Epithelial cell of prostate (primary cell): ENCODE measurements at places on chromosomes 5 and 9.

- DNase-seq = no peak
Measured at GRCh38 chr9:36721846-36722588, 149.3 kb downstream of the MELK start.

- DNase-seq = no peak
Measured at GRCh38 chr5:137923856-137924255, 34.6 kb downstream of the PKD2L2 start.

DNA sequence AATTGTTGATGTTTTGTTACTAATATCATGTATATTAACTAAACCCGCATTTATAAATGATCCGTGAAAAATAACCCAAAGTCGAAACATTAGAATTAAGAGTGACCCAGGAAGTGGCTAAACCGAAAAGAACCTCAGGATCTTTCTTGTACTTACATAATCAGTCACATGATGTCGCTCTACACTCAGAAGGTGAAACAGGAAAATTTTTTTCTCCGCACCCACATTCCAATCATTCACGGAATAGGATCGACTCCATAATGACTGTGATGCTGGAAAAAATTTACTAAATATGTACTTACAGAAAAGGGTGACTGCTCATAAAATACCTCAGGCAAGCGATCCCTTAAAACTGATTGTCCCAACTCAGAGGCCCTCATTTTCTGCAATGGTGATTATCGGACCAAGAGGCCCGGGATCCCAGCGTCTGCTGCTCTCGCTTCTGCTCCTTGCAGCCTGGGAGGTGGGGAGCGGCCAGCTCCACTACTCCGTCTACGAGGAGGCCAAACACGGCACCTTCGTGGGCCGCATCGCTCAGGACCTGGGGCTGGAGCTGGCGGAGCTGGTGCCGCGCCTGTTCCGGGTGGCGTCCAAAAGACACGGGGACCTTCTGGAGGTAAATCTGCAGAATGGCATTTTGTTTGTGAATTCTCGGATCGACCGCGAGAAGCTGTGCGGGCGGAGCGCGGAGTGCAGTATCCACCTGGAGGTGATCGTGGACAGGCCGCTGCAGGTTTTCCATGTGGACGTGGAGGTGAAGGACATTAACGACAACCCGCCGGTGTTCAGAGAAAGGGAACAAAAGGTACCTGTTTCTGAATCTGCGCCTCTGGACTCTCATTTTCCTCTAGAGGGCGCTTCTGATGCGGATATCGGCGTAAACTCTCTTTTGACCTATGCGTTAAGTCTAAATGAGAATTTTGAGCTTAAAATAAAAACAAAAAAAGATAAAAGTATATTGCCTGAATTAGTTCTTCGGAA is at the start of gene PCDHA12:
Gene PCDHA12 (plus strand): TSS at position 224 of the 981 bp plus-strand sequence. CDS start 165 bp downstream, at position 389.
- DNase-seq = no peak

- no peak for DNase-seq
Measured at GRCh38 chr5:80931411-80931810, 28.8 kb upstream of the RASGRF2 start.

DNA sequence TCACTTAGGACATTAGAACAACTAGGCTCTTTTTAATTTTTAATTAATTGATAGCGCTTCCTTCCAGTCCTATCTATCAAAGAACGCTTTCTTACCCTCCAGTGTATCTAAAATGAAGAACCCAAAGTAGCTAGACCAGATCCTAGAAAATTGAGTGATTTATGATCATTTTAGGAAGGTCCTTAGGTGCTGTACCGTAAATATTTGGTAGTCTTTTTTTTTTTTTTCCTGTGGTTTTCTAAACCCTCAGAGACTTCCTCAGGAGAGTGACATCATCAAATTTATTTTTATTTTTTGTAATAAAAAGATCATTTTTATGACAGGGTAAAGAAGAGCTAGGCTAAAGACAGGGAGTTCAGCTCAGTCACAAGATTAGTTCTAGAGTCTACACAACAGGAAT is 197.4 kb downstream of the WDR70 start:
- no peak for DNase-seq

DNA sequence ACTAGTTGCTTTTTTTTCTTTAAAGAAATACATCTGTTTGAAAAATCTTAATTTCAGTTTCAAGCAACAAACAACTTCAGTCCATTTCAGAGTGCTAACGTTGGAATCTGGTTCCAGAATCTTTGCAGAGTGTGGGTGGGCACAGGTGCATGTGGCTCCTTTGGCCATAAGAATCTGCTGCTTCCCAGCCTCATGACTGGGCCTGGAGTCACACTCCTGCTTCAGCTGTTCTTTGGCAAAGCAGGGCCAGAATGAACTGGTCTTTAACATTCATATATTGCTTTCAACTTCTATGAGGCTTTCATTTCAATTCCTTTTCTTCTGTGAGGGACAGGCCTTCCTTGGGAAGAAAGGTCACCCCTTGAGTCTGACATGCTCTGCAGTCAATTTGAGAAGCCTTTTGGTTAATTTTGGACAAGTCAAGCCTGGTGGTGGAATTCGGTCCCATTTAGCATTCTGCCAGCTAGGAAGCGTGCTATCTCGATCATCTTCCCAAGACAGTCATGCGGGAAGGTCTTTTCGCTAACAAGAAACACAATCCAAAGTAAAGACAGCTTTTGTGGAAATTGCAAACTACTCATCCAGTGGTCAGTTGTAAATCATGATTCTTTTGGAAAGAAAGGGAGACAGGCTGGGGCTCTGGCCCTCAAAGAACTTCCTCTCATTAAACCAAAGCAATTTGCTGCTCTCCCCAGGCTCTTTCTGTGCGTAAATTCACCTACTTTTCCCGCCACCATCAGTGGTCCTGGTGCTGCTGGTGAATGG is 55.2 kb downstream of the SLC1A3 start:
- no peak for DNase-seq

DNA sequence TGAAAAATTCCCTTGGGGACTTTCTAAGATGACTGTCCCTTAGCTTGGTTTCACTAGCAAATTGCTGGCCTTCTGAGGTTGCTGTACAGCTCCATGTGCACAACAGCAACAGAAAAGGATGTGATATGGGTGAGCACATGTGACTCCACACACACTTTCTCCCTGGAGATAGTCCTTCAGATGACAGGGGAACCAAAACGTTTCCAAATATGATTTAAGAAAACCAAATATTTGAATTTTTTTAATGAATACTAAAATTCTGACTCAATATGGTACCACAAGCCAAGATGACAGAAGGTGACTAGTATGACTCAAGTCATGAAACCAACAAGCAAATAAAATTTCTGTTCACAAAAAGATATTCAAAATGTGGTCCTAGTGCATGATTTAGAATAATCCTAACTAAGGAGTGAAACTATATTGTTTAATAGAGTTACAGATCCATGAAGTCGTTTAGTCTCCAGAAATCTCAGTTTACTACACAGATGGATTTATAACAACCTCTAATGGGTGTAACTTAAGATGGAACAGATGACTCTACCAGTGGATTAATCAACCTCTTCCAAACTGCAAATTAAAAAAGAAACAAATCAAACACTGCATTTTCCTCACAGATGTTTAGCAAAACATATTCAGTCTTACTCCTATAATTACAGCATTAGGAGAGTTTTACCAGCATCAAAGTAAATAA is 144.8 kb upstream of the PIK3R1 start:
- DNase-seq = no peak

DNA sequence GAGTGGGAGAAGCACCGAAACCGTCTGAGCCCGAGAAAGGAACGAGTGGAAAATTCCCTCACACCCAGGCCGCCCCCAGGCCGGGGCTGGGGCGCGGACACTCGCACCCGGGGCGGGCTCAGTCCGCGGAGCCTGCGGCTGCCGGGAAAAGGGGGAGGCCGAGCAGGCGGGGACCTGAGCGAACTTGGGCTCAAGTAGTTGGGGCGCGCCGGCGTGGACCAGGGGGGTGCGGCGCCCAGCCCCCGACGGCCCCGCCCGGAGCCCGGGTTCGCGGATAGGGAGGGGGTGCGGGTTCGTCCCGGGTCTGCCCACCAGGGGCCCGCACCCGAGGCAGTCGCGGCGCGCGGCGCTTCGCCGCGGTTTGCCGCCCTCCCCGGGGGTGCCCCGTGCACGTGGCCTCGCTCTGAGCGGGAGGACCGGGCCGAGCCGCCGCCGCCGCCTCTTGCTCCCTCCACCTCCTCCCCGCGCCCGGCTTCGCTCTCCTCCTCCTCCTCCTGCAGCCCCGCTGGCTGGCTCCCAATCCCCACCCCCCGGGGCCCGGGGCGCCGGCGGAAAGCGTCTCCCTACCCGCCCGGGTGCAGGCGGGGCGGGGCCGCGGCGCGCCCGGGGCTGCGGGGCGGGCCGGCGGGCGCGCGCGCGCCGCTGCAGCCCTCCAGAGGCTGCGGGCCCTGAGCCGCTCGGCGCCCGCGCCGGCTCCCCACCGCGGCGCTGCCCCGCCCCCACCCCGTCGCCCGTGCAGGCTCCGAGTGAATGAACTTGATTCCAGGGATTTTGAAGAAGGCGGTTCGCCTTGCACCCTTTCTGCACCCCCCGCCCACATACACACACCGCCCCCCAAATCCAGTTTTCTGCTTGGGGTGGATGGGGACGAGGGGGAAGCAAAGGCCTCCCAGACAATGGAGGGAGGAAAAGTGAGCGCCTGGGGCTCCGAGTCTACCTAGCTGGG is 1.3 kb upstream of the NFIB start:
- no peak for DNase-seq

DNA sequence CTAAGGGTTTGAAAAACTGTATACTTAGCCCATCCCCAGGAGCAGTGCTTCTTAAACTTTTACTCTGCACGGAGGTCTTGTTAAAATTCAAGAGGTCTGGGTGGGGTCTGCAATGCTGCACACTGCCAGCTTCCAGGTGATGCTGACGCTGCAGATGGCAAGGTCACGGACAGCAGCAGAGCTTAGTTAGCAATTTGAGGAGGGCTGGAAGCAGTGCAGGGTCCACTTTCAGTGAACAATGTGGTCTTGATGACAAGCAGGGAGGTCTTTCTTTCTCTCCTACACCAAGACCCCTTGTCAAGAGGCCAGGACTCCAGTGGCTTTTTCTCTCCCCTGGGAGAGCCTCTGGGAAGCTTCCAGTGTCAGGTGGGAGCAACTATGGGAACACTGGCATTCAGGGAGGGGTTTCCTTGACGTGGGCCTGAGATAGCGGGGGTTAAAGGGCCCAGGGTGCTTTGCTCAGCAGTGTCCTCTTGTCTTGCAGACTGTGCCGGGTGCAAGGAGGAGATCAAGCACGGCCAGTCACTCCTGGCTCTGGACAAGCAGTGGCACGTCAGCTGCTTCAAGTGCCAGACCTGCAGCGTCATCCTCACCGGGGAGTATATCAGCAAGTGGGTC is 65.0 kb upstream of the AFAP1L1 start:
- peak; percentile 26 for DNase-seq

GRCh38 chr5:105504-106070 is 13.6 kb downstream of the PLEKHG4B start:
- no peak for DNase-seq

- no peak for DNase-seq
Measured at GRCh38 chr9:71924576-71924975, 13.1 kb downstream of the C9orf85 start.

GRCh38 chr5:140780512-140780911 is 5.4 kb upstream of the PCDHA1 start:
- DNase-seq = no peak

- DNase-seq = no peak
Measured at GRCh38 chr9:126699401-126699881, 85.7 kb downstream of the LMX1B start.

GRCh38 chr9:79489261-79490000 is 82.3 kb upstream of the TLE4 start:
- peak; percentile 60 for DNase-seq

- no peak for DNase-seq
Measured at GRCh38 chr5:74224331-74224730, 416.2 kb downstream of the ENC1 start.

- no peak for DNase-seq
Measured at GRCh38 chr5:56624751-56625150, 190.6 kb upstream of the MAP3K1 start.

DNA sequence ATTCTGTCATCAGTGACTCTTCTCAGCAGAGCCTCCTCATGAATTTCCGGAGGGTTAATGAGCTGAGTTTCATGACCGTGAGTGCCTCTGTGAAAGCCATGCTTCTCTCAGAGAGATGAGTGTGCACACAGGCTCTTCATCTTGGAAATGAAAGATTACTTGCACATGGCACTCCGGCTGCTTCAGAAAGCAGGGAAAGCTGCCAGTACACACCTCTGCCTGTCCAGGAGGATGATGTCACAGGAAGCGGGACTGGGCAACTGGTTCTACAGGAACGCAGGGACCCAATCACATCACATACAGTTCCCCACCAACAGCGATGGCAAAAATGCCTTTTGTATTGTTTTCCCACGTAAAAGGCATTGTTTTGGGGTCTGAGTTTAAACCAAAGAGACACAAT is 286.0 kb upstream of the DAP start:
- DNase-seq = no peak

GRCh38 chr5:73229271-73229670 is 56.3 kb downstream of the TMEM174 start:
- no peak for DNase-seq

- no peak for DNase-seq
Measured at GRCh38 chr5:94707359-94707758, 88.9 kb downstream of the SLF1 start.

- no peak for DNase-seq
Measured at GRCh38 chr9:85186218-85186585, 516.7 kb downstream of the NTRK2 start.

DNA sequence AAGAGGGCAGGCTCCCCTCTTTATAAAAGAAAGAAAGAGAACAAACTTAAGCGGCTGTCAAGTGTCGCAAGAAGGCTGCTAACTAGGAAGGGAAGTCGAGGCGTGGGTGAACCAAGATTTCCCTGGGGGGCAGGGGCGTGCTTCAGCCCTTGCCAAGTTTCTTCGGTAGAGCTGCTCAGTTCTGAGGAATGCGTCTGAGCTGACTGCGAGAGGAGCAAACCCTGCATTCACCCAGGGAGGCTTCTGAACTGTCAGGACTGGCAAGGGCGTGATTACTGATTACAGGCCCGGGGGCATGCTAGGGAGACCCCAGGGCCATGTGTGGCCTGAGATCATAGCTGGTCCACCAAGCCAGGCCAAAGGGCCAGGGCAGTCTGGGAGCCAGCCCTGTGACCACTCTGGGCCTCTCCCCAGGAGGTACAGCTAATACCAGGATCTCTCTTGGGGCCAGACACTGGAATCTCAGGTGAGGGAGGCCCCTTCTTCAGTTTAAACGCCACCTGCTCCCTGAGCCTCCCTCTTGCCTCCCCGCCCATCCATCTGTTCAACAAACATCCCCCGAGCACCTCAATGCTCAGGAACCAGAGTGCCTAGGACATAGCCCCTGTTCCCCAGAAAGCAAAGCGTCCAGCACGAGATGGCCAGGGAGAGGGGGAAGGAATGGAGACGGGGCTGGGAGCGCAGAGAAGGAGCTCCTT is 30.9 kb downstream of the SARDH start:
- DNase-seq = no peak

- DNase-seq = no peak
Measured at GRCh38 chr9:14071484-14071883, 242.5 kb downstream of the NFIB start.

- DNase-seq = no peak
Measured at GRCh38 chr5:146112476-146112875, 7.1 kb upstream of the PLAC8L1 start.

- DNase-seq = no peak
Measured at GRCh38 chr5:27474395-27474794, 436.0 kb upstream of the CDH9 start.

GRCh38 chr9:28197653-28198052 is 624.4 kb upstream of the C9orf72 start:
- no peak for DNase-seq

GRCh38 chr9:131297903-131298302 is 8.4 kb downstream of the PLPP7 start:
- no peak for DNase-seq

GRCh38 chr5:72854419-72854818 is 38.0 kb downstream of the TNPO1 start:
- no peak for DNase-seq

- DNase-seq = no peak
Measured at GRCh38 chr5:81896764-81897163, 75.1 kb upstream of the ATG10 start.
